ENCODE measurements at places on chromosomes 6 and 20.

- DNase-seq = peak; percentile 6
Observed at GRCh38 chr6:140956571-140957369, 1176.0 kb upstream of the GJE1 start.

DNA sequence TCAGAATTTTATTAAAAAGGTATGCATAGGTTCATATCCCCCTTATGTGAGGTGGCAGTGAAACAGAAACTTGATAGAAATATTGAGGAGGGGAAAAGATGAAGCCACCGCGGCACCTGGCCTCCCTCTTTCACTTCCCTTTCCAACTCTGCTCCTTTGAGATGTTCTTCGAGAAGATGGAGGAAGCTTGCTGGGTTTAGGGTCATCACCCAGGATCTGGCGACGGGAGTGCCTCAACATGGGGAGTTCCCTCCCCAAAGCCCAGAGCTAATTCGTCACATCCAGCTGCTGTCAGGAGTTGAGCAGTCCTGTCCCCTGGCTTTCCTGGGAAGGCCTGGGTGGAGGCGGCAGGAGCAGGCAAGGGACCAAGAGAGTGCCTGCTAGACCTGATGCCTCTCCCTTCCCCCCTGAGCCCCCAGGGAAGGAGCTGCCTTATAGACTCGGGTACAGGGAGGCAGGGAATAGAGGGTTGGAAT, 29.1 kb downstream of the RREB1 start:
- no peak for DNase-seq

- no peak for DNase-seq
Observed at GRCh38 chr6:137863091-137863797, 3.8 kb upstream of the TNFAIP3 start.

DNA sequence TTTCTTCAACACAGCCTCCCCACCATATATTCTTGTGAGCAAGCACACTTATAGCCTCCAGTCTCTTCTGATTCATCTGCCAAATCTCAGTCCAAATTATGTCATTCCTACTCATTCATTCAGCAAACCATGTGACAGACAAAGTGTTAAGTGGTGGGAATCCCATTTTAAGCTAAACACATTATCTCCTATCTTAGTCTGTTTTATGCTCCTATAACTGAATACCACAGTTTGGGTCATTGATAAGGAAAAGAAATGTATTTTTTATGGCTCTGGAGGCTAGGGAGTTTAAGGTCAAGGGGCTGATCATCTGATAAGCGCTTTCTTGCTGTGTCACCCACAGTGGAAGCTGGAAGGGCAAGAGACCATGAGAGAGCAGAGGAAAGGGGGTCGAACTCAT, 23.9 kb upstream of the SMIM13 start:
- no peak for DNase-seq

- DNase-seq = no peak
Observed at GRCh38 chr6:80530103-80530502, 423.6 kb downstream of the BCKDHB start.

GRCh38 chr6:35512006-35512405, 690 bp downstream of the TULP1 start:
- no peak for DNase-seq

- DNase-seq = peak; percentile 37
Observed at GRCh38 chr6:161393839-161394364, 120.0 kb upstream of the AGPAT4 start.

DNA sequence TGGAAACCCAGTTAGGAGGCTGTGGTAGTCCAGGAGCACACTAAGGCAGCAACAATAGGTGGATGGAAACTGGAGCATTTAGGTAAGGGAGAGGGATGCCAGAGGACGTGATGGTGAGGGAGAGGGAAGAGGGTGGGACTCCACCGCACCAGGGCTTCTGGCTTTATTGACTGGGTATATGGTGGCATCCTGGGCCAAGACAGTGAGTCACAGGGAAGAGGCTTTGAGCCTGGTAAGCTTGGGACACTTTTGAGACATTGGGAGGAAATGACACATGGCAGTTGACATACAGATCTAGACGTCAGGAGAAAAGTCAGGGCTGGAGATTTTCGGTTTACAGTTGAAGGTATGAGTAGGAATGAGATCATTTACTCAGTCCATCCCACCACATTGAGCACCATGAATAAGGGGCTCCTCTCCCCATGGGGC, 14.9 kb downstream of the NT5E start:
- no peak for DNase-seq

DNA sequence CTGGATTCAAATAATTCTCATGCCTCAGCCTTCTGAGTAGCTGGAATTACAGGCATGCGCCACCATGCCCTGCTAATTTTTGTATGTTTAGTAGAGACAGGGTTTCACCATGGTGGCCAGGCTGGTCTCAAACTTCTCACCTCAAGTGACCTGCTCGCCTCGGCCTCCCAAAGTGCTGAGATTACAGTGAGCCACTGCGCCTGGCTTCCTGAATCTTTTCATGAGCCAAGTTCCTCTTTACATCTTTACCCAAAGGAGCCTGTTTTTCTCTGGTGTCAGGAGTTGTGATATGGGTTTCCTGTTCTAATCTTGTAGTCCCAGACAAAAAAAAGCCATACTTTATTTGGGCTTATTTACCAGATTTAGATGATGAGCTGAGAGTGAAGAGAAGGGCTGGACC, 34.4 kb downstream of the PCNA start:
- no peak for DNase-seq

DNA sequence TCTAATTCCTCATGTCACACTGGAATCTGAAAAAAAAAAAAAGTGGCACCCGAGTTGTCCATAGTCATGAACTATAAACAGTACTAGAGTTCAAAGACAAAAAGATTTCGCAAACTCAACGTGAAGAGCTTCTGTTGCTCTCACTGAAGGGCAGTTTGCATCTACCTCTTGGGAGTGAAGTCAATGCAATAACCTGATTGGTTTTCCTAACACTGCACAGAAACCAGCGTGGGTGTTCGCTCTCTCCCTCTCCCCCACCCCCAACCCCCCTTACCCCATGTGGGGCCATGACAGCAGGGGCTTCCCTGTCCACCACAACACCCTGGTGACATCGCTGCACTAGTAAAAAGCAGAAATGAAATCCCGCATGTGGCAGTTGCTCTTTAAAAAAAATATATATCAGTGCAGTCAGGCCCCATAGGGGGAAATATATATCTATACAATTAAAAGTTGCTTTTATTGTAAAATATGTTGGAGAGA, 66.9 kb downstream of the GMPR start:
- no peak for DNase-seq

- no peak for DNase-seq
Observed at GRCh38 chr6:112016320-112016719, 37.6 kb upstream of the CCN6 start.

DNA sequence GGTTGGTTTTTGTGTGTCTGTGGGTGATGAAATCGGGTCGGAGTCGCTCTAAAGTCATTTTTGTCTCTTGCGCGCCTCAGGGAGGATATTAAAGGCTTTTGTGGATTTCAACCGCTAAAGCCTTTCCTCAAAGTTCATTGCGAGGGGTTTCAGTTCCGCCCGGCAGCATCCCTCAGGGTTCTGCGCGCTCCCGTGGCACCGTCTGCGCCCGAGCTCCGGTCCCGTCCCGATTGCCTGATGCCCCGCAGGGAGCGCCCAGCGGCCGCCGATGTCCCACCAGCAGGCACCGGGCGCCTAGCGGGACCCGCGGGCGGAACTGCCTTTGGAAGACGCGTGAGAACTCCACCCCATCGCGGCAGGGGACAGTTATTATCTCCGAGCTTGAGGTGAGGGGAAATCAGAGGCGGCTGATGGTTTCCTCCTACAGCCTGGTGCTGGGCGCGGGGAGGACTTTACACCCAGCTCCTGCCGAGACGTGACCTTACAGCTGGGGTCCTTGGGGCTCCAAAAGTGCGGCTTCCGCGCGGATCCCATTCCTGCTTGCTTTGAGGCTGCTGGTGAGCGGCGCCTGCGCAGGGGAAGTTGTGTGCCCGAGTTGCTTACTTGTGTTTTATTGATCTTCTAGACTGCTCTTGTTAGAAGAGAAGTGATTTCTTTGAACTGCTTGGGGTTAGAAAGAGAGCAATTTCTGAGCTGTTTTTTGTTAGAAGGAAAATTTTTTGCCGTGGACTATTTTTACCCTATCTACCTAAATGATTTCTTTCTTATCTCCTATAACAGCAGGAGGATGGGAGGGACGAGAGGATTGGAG, 27.1 kb downstream of the ULBP1 start:
- no peak for DNase-seq

DNA sequence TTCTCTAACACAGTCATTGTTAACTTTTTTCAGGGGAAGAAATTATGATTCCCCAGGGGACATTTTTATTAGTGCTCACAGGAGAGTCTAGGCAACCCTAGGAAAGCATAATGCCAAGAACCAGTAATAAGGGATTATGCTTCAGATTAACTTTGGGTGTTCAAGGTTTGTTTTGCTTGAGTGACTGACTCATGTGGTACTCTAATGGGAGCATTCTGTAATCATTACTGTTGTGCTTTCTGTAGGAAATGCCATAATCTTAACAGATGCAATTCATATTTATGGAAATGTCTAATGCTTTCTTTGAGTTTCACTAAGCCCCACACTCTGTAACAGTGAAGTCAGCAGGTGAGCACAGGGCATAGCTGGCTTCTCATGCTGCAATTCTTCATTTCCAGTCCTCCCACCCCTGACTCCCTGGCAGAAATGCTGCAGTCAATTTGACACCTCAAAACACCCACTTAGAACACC, 263.4 kb upstream of the MAN1A1 start:
- DNase-seq = no peak

DNA sequence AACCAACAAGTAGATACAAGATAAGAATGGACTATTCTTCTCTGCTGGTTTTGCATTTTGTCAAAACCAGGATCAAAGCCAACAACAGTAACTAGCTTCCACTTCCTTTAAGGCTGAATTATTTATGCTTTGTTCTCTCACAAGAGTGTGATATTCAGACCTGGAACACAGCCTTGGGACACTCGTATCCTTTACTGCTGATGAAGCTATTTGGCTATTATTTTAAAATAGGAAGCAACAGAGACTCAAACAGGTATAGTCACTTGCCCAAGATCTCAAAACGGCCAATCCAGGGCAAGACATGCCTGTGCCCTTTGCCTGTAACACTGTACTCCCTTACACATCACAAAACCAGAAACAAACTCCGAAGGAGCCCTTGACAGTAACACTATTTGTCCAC, 19.9 kb downstream of the SPTLC3 start:
- DNase-seq = no peak

GRCh38 chr6:11604836-11605506, 67.4 kb downstream of the TMEM170B start:
- DNase-seq = no peak

- no peak for DNase-seq
Observed at GRCh38 chr6:135233686-135234491, 52.8 kb downstream of the MYB start.

DNA sequence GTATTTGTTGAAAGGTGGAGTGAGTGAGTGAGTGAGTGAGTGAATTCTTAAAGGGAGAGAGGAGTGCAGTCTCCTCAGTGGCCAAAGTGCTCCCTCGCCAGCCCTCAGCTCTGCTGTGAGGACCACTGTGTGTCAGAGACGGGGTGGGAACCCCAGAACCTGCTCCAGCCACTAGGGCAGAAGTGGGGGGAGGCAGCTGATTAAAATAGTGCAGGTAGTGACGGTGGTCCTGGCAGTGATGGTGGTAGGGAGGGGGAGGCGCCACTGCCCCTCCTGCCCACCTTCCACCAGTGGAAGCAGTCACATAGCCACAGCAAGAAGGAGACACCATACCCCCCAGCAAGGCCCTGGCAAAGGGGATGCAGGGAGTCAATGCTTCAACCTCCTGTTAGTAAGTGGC, 133.5 kb downstream of the PHACTR3 start:
- no peak for DNase-seq

DNA sequence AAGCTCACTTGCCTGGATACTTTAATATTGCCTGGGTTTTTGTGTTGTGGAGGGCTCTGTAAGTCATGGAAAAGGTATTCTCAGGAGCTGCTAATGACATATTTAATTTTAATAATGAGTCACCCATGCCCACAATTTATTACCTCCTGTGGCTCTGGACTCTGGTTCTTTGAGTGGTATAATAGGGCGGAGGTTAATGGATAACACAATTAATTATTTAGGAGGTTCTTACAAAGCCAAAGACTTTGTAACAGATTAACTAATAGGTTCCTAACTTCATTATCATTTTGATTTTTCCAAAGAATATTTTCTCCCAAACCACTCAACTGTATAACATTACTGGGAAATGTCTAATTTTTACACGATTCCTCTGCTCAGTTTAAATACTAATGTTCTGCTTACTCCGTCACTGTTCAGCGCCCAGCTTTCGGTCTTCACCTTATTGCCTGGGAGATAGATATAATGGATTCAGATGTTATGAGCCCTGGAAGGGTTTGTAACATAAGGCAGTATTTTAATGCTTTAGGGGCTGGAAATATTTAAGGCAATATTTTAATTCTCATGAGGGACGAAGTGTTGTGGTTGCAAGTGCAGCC, 29.4 kb downstream of the PHACTR3 start:
- no peak for DNase-seq

GRCh38 chr20:46709055-46709458, 392 bp upstream of the SLC2A10 start:
- DNase-seq = peak; percentile 57

DNA sequence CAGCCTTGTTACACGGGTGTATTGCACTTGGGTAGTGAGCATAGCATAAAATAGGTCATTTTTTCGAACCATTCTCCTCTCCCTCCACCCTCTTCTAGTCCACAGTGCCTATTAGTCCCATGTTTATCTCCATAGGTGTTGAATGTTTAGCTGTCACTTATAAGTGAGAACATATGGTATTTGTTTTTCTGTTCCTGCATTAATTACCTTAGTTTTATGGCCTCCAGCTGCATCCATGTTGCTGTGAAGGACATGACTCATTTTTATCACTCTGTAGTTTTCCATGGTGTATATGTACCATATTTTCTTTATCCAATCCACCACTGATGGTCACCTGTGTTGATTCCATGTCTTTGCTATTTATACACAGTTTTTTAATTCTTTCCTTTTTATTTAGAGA, 889.5 kb downstream of the EYS start:
- DNase-seq = no peak

- DNase-seq = no peak
Observed at GRCh38 chr6:137928286-137928685, 61.2 kb downstream of the TNFAIP3 start.

DNA sequence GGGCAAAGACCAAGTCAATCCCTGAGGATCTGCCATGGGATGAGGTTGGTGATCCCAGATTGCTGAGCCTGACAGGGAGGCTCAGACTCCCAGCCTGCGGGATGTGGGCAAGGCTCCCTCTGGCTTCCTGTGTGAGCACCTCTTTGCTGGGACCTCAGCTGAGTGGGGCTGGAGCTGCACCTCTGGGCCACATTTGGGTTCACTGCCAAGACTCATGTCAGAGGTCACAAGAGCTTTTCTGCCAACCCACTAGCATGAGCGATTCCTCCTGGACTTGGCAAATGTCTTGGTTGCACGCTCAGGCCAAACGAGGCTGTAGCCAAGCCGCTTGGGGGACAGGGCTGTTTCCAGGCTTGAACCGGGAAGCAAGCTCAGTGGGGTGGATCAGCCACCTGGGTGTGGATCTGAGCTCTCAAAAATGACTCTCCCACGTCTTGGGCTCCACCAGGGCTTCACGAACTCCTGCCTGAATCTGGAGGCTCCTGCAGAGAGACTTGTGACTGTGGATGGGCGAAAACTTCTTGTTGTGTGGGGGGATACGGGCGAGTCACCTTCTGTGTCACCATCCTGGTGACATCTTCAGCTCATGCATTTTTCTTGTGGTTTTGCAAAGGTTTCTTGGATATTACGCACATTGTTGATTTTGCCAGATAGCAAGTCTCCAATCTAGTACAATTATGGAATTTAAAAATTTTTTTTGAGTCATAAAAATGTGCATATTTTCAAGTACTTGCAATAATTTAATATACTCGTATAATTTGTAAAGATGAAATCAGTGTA, 359.5 kb downstream of the CDH4 start:
- DNase-seq = no peak
